Lower lobe of right lung (tissue), 2 donors: ENCODE measurements at places on chromosomes 16 and 17. TPM values are rescaled to one million over a fixed set of nuclear protein-coding genes. Genes with fewer than 3 reads are reported as not detected.

DNA sequence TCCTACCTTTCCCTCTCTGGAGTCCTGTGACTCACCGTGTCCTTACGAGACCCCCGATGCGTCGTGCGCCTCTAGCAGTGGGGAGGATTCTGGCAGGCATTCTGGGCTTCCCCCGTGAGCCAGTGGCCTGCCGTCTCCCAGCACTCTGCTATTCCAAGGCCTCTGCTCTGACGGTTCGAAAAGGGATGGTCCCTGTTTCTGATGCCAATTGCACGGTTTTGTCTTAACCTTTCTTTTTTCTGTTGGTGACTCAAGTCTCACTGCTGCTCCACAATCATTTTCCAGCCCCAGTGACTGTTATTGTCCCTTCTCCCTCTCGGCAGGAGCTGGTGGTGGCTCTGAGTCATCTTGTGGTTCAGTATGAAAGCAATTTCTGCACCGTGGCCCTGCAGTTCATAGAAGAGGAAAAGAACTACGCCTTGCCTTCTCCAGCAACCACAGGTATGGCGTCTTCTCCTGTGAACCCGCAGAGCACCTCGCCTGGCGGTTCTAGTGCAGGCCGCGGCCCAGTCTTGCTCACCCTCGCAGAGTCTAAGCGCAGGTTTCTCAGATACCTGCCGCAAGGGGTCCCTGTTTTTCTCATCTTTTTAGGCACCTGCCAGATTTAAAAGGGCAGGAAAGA is 100.1 kb upstream of the CHMP6 start:
- peak; percentile 45 for DNase-seq

DNA sequence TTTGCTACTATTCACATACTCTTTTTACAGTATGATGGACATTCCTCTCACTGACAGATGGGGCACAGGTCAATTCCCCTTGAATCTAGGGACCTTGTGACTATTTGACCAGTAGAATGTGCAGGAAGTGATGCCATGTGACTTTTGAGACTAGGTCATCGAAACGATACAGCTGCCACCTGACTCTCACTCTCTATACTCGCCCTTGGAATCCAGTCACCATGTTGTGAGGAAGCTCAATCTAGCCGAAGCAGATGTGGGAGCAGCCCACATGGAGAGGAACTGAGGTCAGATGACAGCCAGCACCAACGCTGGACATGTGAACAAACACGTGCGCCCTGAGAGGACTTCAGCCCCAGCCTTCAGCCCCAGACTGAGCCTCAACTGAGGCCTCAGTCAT is 148.2 kb upstream of the CDC42EP4 start:
- DNase-seq: no peak

Gene HID1
- total RNA-seq: 28.6 TPM

Gene MEOX1
- 0.86 TPM for total RNA-seq

DNA sequence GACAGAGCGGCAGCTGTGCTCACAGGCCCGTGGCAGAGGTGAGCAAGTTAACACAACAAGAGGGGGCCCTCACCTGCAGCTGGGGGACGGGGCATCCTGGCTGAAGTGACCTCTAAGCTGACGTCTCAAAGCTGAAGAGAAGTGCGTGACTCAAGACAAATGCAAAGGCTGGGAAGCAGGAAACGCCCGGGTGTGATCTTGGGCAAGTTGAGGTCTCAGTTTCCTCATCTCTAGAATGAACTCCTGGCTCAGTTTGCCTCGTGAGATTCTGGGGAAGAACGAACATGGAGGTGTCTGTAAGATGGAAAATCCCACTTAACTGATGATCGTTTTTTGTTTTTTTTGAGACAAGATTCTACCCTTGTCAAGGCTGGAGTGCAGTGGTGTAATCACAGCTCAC is 40.1 kb upstream of the C1QL1 start:
- no peak for DNase-seq

DNA sequence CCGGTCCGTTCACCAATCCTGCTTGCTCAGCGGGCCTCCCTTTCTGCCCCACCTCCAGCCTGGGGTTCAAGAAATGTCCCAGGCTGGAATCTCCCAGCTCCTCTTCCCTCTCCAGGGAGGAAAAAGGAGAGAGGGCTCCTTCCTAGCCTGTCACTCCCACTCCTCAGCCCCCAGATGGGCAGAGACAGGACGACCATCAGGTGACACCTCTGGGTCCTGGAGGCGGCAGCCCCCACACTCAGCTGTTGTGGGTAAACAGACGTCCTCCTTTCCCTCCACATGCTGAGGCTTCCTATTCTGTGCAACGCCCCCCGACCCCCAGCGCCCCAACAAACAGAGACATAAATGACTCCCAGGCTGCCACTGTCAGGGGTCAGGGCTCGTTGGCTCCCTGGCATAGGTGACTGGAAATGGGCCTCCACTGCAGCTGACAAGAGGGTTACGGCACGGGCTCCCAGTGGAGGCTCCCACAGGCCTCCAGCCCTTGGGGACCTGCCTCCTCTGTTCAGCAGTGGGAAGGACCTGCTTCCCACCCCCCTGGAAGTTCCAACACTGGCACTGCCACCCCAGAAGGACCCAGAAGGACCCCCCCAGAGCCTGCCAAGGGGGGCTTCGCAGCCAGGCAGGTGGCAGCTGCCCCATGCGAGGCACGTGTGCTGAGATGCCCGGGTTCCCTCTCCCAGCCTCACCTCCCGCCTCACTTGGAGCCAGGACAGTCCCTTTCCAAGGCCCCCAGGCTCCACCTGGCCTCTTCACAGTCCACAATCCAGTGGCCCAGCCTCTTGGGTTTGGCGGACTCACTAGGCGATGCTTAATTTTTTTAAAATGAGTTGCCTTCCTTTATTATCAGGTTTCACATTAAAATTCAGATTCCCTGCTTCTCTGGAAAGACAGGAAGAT is 232.3 kb downstream of the KATNIP start:
- DNase-seq: no peak

Gene PYDC1
- total RNA-seq: not detected

- DNase-seq: no peak
Observed at GRCh38 chr17:32258383-32259140, 7.1 kb upstream of the RHBDL3 start.

GRCh38 chr17:79074649-79075445 is at the start of gene ENGASE:
ENGASE (plus strand) TSS chr17:79074824; CDS start chr17:79074945, 121 bp downstream.
- DNase-seq: peak; percentile 97

Gene LDHD
- total RNA-seq: 13.2 TPM

GRCh38 chr16:64866021-64866420 is 255.8 kb downstream of the CDH11 start:
- DNase-seq: no peak

DNA sequence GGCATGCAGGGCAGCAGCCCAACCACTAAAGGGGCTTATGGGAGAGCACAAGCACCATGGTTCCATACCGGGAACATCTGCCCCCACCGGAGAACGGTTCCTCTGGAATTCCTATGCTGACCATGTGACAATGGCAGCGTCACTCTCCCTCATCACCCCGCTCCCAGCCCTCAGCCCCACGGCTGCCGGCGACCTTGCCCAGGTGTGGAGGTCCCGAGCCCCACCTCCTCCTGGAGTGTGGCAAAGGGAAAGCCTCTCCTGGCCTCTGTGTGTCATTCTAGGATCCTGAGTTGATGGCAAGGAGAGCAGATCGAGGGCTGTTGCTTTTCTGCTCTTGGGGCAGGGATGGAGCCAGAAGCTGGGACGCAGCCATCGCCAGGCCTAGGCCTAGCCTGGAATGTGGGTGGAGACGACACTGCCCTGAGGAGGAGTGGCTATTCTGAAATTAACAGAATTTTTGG is 17.8 kb upstream of the RNPS1 start:
- no peak for DNase-seq

DNA sequence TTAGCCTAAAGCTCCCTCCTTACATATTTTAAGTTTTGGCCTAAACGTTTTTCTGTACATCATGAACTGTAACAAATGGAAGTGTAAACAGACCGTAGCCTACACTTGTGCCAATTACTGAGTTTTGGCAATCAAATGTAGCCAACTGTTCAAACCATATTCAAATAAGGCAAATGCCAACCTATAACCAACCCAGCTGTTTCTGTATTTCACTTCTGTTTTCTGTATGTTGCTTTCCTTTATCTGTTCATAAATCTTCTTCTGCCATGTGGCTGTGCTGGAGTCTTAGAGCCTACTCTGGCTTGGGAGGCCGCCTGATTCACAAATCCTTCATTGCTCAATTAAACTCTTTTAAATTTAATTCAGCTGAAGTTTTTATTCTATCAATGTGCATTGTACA is 6.9 kb upstream of the C16orf78 start:
- no peak for DNase-seq

DNA sequence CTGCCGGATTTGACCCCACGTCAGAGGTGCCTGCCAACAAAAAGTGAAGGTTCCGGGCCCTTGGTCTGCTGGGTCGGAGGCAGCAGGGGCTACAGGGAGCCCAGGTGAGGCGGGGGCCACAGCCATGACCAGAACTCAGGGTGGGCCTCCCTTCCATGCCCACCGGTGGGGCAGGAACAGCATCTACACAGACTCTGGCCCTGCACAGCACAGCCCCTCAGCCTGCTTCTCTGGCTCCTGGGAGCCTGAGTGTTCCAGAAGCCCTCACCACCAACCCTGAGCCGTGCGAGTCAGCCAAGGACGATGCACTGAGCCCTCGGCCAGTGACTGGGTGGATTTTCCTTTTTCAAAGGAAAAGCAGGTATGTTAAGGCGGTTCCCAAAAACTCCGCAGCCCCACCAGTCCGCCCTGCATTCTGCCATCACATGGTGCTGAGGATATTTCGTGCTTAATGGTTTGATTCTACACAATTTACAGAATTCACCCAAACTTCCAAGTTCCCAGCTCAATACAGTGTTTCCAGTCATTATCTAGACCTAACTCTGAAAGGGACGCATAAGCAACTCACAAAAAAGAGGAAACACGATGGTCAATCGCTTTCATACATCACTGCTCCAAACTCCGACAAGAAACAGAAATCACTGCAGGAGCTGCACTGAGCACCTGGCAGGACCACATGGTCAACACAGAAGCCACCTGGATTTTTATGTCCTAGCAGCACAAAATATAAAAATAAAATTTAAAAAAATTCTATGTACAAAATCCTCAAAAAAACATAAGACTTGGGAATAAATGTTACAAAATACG is 19.4 kb upstream of the C16orf95 start:
- DNase-seq: no peak

- peak; percentile 86 for DNase-seq
Observed at GRCh38 chr17:40803617-40804082, 3.9 kb upstream of the KRT28 start.

DNA sequence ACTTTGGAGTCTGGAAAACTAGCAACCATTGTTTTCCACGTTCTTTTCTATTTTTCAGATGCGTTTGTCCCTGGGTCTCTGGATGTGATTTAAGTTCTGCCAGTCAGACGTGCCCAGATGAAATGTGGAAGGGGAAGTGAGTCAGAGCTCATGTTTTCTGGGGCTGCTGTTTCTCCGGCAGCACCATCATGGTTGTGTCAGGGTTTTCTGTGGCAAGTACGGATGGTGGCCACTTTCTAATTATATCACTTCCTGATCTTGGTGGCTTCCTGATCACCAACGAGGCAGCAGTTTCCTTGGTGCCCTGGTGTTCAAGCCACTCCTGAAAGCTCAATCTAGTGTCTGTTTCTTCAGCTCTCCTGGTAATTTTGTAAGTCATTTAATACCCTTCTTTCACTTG is 31.4 kb upstream of the PMFBP1 start:
- DNase-seq: no peak

Gene WFDC1
- 18.0 TPM for total RNA-seq

Gene IL21R
- total RNA-seq: 6.0 TPM

Gene PYCARD
- 82.0 TPM for total RNA-seq

DNA sequence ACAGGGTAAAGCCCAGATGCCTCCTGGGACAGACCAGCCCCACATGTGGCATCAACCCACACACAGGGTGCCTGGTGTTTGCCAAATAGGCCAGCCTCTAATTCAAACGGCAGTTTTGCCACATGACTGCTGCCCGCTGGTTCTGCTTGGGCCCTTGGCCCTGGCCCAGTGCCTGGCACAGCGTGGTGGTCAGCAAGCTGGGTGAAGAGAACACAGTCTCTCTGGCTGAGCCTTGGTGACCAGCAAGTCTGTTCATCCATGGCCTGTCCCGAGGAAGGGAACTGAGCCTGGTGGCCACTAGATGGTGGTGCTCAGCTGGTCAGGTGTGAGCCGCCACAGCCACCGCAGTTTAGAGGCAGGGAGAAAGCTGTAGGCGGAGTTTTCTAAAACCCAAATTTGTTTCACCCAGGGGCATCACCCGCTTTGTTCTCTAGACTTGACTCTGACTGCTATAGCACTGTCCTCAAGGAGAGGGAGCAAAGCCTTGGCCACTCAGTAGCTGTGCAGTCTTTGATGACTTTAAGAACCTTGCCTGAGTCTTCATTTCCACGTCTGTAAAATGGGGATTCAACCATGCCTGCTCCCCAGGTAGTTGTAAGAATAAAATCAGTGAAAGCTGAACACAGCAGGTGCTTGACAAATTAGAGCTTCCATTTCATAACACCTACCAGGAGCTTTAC is 4.7 kb upstream of the GFAP start:
- peak; percentile 82 for DNase-seq

DNA sequence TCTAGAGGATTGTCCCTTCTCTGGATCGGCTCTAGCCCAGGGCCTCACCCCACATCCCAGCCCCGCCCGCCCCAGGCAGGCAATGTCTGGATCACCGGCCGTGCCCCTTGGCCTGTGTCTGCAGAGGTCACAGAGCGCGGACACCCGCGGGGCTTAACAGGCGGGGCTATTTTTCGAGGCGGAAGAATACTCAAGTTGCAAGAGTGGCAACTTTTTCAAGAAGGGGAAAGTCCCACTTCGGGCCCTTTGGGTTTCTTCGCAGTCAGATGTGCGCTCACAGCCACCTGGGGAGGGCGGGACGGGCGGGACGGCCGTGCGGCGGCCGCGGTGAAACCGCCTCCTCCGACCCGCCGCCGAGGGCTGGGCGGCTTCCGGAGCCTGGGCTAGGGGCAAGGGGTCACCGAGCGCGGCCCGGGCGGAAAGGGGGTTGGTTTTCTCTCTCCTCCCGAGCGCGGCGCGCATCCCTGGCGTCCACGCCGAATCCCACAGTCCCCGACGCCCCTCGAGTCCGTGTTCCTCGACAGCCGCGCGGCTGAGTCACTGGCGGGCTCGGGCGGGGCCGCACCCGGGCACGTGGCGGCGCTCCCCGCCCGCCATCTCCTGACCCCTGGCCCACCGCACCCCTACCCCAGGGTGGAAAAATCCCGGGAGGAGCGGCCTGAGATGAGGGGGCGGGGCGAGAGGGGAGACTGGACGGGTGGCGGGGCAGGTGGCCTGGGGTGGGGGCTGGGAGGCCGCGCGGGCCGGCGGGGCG is 1.2 kb upstream of the PFN1 start:
- DNase-seq: peak; percentile 87

Gene SLC38A8
- total RNA-seq: not detected

Gene KRTAP2-2
- not detected for total RNA-seq

- DNase-seq: no peak
Observed at GRCh38 chr17:72976971-72977770, 115.3 kb downstream of the SLC39A11 start.

DNA sequence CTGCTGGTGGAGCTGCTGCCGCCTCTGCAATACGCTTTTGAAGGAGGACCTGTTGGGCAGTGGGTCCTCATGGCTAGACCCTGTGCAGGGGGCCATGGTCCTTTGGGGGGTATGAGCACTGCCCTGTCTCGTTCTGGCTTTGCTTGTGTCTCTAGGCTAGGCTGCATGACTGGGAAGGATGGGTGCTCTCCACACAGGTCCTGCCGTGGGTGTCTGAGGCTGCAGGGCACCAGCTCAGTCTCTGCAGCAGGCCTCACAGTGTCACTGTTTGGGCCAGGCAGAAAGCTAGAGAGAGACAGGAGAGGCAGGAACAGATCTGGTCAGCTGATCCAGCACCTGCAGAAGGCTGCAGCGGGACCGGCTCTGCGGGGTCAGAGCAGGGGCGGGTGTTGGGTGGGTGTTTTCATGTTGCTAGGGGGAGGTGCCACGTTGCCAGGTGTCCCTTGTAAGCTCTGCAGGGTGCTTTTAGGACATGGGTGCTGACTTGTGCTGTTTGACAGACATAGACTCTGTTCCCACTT is 111.4 kb downstream of the SNX29 start:
- peak; percentile 65 for DNase-seq
